ENCODE measurements at places on chromosomes 2 and 18.

DNA sequence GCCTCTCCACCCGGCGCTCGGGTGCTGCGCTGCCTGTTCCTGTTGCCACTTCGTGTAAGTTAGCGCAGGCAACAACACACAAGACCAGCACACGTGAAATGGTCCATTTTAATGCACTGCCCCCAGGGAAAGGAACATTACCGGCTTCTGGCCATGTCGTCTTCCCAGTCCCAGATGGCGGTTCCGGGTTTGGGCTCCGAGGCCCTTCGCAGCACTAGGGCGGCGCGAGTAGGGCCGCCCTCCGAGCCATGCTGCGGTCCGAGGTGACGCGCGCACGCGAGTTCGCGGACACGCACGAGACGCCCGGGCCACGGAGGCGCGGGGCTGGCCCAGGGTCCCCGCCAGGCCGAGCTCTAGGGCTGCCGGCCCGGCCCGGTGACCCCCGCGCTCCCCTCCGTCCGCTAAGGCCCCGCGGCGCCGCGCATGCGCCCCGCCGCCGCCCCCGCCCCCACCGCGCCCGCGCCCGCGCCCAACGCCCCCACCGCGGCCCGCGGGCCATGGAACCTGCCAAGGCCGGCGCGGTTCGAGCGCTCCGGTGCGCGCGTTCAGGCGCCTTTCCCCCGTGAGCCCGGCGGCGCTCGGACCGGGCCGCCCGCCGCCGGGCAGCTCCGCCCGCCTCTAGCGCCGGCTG lies 367 bp upstream of the ZNF236 start:
- peak; percentile 78 for DNase-seq

DNA sequence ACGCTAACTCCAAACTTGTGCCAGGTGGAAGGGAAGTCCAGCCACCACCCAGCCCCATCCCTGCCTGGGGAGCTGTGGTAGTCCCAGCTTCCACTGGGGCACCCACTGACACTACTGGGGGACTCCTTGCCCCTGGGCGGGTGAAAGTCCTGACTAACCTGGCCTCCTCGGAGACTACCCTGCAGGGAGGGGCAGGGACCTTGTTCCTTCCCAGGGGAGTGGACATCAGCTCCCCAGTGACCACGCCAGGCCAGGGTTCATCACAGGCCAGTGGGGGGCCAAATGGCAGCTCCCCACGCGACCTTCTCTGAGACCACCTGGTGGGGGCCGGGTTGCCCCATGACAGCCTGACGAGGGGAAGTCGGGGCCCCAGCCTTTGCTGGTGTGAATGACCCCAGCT lies 420.0 kb upstream of the SALL3 start:
- DNase-seq: no peak

DNA sequence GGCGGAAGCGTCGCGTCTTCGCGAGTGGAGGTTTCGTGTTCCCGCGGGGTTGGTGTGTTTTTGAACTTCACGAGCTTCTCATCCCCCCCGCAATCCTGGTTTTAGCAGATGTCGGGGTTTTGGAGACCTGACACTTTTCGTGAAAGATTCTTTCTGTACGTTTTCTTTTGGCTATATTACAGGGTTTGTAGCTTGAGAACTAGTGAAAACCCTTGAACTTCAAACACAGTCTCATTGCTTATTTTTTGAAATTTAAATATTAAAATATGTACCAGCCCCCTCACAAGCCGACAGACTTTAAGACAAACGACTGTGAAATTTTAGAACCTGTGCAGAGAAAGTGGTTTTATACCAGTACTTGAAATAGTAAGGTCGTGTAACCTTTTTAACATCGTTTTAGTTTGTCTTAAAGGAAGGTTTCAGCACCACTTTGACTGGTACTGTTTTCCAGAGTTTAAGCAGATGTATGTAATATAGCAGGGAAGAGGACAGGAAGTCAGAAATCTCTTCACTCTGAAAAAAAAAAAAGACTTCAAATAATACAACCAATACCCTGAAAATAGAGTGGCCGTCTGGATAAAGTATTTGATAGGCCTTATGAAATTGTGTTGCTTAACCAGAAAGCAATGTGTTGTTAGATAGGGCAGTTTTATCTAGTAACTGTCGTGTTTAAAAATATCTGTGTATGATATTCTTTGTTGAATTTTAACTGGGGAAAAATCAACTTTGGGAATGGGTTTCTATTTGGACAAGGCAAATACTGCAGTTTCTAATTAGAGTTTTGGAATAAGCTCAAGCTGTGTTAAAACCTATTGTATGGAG lies 1.4 kb downstream of the SPATS2L start:
- DNase-seq: no peak

- peak; percentile 26 for DNase-seq
Measured at GRCh38 chr18:63292831-63293683, 26.5 kb downstream of the BCL2 start.

GRCh38 chr2:223949241-223949840 lies 4.2 kb upstream of the WDFY1 start:
- peak; percentile 64 for DNase-seq

DNA sequence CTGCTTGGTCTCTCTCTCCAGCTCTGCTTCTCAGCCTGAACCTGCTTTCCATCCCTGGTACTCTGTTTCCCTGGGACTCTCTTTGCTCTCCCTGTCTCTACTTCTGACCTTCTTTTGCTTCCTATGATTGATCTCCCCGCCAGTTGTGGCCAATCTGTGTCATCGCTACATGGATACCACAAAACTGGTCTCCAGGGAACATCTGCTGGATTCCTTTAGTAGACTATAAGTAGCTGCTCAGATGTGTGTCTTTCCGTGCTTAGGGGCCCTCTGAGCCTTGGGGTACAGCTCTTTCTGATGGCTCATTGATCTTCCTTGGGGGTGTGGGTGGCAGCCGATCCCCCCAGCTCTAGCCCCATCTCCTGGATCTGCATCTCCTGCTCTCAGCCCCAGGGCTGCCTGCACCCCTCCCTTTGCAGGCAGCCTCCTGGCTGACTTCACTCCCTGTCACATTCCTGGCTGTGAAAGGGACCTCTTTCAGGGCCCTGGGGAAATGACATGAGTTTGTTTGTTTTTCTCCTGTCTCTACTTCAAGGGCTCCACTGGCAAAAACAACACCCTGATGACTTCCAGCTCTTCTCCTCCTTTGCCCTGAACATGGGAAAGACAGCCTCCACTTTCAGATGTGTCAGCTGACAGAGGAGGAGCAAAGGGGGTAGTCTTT lies 333.7 kb downstream of the CYP26B1 start:
- DNase-seq: no peak

- no peak for DNase-seq
Measured at GRCh38 chr2:212299333-212299732, 239.3 kb downstream of the ERBB4 start.

- no peak for DNase-seq
Measured at GRCh38 chr2:38095996-38096861, 20.3 kb upstream of the CYP1B1 start.

- DNase-seq: no peak
Measured at GRCh38 chr2:238667008-238667407, 180.9 kb upstream of the TWIST2 start.

GRCh38 chr2:11405599-11406266 lies 60.2 kb downstream of the E2F6 start:
- no peak for DNase-seq

All from suppressor macrophage treated with lipopolysaccharide for 4 hours (primary cell).